Esophagus squamous epithelium (tissue), 5 donors: ENCODE measurements at places on chromosomes 11 and 22.

- DNase-seq: no peak
These were observed 4.7 kb upstream of the CASP5 start for GRCh38 chr11:105027678-105028077.

DNA sequence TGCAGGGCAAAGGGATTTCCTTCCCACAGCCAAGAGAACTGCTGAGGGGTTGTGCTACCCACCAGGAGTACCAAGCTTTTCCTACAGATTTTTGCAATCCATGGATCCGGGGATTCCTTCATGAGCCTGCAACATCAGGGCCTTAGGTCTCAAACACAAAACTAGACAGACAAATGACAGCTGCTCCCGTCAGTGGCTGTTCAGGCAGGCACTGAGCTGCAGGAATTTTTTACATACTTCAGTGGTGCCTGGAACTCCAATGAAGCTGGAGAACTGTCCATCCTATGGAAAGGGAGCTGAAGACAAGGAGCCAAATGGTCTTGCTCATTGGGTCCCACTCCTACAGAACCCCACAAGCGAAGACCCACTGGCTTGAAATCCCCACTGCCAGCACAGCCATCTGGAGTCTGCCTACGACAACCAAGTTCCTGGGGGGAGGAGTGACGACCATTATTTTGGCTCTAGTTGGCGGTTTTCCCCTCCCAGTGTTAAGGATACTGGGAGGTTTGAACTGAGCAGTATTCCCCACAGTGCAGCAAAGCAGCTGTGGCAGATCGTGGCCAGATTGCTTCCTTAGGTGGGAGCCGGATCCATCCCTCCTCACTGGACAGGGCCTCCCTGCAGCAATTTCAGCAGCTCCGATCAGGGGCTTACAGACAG, 157.7 kb upstream of the TMEM45B start:
- DNase-seq: no peak

- no peak for DNase-seq
These were observed 293.5 kb downstream of the TMEM135 start for GRCh38 chr11:87331273-87331672.

DNA sequence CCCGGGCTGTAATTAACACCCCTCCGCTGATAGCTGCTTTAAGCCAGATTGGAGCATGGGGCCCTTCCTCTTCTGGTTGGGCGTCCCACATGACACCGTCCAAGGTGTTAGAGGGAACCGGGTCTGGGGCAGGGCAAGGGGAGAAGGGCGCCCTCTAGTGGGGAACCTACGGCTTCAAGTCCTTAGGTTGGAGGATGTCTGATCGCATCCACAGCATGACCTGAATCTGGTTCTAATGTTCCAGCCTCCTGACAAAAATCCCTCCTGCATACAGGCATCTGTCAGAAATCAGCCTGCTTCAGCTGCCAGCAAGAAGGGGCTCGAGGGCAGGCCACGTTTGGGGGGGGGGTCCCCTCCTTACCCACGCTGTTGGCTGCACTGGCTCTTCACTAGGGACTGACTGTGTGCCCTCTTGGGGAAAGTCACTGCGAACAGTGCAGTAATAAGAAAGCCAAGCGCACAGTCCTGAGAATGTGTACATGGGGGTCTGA, 94.2 kb upstream of the TBCEL start:
- DNase-seq: no peak

DNA sequence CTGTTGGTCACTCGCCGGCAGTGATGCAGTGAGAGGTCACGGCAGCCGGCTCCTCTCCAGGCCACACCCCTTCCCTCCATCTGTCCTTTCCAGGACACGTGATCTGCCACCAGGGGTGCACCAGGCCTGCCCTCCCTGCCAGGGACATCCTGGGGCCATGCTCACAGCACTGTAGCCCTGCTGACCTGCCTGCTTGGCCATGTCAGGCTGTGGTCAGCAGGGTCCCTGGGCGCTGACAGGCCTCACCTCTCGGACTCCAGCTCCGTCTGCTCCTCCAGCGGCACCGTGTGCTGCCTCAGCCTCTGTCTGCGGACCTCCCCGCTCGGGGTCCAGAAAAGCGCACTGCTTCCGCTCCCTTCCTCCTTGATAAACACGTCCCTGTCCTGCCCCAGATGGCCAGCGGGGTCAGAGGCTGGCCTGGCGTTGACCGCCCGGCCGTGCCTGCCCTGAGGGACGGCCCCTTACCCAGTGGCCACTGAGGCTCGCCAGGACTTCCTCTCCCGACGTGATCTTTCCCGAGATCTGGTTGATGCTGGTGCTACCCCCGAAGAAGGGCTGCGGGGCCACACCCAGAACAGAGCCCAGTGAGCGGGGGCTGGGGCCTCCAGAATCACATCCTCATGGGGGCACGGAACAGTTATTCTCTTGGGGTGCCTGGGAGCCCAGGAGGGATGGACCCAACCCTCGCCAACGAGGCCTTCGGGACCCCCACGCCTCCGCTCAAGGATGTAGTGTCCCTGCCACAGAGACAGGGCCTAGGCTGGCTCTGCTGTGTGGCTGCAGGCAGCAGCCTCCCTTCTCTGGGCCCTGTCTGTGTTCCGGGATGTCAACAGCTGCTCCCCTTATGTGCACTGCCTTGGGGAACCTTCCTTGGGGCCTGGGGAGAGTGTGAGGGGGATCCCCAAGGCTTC, 36.3 kb upstream of the CARS1 start:
- DNase-seq: no peak

GRCh38 chr11:5992150-5992549, 5.4 kb upstream of the OR52L1 start:
- no peak for DNase-seq

- DNase-seq: no peak
These were observed 585.7 kb upstream of the B3GAT1 start for GRCh38 chr11:134997652-134998320.

DNA sequence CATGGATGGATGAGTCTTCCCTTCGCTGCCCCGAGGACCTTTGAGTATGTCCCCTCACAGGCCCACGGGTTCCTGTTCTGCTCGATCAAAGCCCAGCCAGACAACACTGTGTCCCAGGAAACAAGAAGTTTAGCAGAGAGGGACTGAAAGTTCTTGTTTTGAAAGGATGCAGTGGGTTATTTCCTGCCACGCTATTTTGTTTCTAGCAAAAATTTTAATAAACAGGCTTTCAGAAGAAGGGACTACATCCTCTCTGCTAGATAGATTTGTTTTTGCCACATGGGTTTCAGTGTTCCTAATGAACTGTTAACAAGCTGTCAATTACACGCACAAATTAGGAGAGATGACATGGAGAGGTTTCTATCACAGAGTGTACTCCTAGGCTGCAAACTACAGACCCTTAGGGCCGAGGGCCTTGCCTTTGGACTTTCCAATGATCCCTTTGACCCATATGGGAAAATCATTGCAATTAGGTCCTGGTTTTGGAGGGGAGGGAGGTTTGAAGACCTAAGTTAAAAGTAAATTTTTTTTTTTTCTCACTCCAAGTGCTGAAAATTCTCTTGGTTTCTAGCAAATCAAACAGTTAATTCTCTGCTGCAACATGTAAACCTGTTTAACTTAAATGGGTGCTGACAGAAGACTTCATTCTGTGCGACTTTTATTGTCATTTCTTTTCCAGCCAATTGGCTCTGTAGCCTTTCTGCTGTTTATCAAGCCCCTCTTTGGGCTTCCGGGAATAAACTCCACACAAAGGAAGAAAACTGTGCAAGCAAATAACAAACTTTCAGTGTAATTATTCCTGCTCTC, 81.4 kb downstream of the RCN1 start:
- no peak for DNase-seq

DNA sequence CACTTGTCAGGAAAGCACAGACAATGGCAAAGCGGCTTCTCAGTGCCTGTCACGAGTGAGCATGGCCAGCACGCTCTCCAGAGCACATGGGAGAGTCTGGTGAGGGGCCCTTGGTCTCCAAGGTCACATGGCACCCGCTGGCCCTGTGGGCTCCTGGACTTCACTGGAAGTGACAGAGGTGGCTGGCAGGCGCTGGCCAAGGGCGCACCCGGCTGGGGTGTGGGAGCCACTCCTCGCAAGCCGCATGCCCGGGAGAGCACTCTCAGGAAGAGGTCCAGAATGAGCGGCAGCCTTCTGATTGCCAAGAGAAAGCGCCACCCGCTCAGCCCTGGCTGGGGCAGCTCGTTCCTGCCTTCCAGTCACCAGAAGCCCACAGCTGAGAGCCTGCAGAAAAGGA, 17.1 kb upstream of the MOB2 start:
- DNase-seq: no peak

DNA sequence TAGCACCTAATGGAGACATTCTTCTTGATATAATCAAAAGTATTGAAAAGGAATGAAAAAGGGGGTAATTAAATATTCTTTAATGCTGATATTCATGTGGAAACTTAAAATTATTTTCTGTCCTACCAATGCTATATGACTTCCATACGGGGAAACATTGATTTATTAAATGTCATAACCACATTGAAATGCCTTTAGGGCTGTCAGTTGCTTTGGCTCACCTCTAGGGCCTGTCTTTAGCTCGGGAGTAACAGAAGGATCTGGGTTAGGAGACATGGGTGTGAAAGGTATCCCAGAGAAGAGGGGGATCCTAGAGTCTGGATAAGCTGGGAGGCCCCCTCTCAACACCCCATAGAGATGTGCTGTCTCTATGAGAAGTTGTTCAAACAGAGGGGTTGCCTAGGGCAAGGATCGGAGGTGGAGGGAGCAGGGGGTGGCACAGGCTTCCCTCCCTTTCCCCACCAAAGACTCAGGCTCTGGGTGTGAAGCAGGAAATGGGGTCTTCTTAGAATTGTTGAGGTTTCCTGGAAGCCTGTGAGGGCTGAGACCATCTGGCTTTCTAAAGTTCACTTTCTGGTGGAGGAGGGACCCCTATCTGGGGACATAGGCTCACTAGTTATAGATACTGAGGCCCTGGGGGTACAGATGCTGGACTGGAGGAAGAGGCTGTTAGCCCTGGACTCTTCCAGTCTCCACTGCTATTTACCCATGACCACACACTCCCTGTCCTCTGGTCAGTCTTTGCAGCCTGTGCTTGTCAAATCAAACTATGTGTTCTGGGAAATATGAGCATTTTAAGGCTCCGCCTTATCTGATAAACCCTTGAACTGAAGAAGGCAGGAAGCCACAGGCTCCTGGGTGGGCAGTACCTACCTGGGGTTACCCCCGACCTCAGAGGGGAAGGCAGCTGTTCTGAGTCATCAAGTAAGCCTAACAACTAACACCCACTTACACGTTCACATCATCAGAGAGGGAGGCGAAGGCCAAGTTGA, 55.8 kb upstream of the RRAS2 start:
- DNase-seq: no peak

DNA sequence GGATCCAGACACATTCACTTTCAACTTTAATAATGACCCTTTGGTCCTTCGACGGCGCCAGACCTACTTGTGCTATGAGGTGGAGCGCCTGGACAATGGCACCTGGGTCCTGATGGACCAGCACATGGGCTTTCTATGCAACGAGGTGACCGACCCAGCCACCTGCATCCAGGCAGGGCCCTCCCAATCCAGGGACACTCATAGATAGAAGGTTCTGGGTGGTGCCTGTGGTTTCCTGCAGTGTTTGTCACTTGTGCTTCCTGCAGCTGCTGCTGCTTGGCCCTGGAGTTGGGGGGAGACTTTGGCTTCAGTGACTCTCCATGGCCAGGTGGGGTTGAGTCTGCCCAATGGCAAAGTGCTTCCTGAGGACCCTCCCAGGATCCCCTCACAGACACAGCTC, 7.3 kb downstream of the APOBEC3B start:
- no peak for DNase-seq

DNA sequence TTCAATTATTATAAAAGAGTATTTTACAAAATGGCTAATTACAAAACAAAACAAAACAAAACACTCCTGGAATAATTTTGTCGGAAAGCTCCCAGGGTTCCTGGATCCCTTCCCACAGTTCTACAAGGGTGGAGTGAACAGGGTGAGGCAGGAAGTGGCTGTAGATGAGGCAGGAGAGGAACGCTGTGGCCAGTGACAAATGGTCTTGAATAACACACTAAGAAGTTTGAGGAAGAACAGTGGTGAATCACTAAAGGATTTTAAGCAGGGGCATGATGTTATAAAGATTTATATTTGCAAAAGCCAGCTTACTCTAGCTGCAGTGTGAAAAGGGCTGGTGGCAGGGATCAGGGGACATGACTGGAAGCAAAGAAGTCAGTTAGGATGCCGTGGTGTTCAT, 33.8 kb upstream of the APOA1 start:
- DNase-seq: no peak

GRCh38 chr11:78659326-78660270, 84.9 kb upstream of the NARS2 start:
- no peak for DNase-seq

DNA sequence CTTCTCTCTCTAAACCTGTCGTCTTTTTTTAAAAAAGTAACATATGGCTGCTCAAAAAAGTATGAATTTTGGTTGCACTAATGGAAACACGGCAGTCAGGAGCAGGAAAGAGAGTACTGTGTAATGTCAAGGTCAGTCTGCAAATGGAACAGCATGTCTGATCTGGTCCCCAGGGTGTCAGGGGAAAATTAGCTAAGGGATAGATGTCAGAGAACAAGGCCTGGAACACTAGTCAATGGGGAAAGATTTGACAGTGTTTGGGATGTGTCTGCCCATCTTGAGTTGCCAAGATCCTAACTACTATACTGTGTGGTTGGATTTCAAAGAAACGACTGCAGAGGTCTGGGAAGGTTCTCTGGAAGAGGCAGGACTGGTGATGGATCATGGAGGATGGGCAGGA, 65.7 kb upstream of the PHOX2A start:
- no peak for DNase-seq

GRCh38 chr11:66886671-66887221, 29.9 kb downstream of the LRFN4 start:
- DNase-seq: no peak

DNA sequence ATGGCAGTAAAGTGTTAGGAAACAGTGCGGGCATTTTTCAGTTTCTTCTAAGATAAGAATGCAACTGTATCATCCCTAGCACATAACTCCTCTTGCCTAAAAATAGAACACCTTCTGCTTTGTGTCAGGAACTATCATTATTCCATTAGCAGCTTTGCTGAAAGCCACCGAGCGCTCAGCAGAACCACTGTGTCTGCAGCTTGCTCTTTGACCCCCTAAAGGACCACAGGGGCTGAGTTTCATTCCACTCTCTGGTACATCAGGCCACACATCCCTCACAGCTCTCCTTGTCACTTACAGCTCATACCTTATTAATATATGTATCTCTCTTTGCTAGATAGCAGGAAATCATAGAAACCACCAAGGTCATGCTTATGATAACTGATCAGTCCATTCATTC, 360.2 kb downstream of the KCNA4 start:
- DNase-seq: no peak

- no peak for DNase-seq
These were observed 47.5 kb downstream of the PAMR1 start for GRCh38 chr11:35477901-35478300.

DNA sequence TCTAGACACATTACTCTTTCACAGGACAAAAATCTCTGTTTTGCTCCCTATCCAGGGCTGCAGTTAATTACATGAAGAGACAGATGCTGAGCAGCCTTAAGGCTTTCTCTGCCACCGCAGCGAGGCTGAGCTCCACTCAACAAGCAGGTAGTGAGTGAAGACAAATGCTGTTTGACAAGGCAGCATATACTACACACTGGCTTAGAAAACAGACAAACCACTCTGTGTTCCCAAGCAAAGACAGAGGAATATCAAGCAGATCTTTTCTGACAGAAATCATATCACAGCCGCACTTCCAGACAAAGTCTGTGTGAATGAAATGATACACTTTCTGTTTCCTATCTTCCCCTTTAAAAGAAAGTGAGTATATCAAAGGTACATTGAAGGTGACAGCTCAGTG, 368.1 kb downstream of the DCDC1 start:
- no peak for DNase-seq
